ENCODE measurements at places on chromosomes 11 and 22.

GRCh38 chr11:31969359-31969702 is 121.5 kb upstream of the RCN1 start:
- DNase-seq = no peak

DNA sequence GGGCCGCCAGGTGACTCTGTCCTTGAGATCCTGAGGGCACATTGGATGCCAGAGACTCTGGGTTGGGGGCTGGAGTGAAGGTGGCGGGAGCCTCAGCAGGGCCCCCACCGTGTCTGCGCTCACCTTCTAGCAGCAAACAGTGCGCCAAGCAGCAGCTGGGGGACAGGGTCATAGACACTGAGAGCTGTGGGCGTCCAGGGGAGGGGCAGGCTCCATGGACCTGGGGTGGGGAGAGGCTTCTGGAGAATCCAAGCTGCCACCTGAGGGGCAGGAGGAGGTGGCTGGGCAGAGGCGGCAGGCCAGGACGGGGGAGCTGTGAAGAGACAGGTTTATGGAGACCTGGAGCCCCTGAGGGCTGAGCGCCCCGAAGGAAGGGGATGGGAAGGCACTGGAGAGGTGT is 8.0 kb downstream of the PHRF1 start:
- DNase-seq = no peak

- no peak for DNase-seq
These were observed 21.8 kb downstream of the NF2 start for GRCh38 chr22:29625090-29625825.

- no peak for DNase-seq
These were observed 76.6 kb downstream of the CELSR1 start for GRCh38 chr22:46460857-46461256.

- no peak for DNase-seq
These were observed 19.7 kb downstream of the ZNF195 start for GRCh38 chr11:3359092-3359824.

DNA sequence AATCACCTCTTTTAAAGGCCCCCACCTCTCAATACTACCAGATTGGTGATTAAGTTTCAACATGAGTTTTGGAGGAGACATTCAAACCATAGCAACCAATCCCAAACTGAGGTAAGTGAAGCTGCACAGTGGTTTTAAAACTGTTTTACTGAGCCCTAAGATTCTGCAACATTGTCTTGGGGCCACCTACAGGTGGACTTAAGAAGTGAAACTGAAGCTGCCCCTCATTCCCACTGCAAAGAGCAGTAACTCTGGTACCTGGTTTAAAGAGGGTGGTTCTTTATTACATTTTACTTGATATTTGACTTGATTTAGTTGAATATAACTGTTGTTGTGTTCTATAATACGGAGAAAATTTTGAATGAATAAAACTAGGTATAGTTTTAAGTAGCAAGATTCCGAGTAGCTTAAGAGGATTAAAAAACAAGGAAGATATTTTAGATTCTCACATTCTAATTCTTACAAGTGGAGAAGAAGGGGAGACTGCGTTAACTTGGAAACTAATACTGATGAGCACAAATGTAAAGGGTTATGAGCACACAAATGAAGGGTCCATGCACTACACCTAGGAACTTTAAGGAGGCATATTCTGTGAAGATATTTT is 26.7 kb downstream of the SYT9 start:
- no peak for DNase-seq

GRCh38 chr11:134393638-134394037 is 18.4 kb downstream of the B3GAT1 start:
- DNase-seq = no peak

GRCh38 chr11:79237703-79238102 is 203.1 kb downstream of the TENM4 start:
- DNase-seq = no peak

GRCh38 chr11:23856654-23857053 is 640.2 kb upstream of the LUZP2 start:
- DNase-seq = no peak

DNA sequence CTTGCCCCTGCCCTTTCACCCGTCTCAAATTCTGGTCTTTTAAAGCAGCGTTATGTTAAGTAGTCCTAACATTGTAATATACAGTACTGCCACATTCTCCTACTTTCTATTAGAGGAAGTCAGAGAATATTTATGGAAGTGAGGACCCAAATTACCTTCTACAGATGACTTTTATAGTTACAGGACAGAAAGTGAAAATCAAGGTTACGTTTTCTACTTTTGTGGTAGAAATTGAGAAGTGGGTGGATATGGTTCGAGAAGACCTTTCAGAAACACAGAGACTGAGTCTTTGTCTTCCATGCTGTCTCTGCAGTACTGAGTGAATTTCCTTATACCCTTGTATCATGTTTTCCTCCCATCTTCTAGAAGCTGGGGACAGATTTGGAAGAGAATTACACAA is 17.1 kb downstream of the SC5D start:
- DNase-seq = no peak

DNA sequence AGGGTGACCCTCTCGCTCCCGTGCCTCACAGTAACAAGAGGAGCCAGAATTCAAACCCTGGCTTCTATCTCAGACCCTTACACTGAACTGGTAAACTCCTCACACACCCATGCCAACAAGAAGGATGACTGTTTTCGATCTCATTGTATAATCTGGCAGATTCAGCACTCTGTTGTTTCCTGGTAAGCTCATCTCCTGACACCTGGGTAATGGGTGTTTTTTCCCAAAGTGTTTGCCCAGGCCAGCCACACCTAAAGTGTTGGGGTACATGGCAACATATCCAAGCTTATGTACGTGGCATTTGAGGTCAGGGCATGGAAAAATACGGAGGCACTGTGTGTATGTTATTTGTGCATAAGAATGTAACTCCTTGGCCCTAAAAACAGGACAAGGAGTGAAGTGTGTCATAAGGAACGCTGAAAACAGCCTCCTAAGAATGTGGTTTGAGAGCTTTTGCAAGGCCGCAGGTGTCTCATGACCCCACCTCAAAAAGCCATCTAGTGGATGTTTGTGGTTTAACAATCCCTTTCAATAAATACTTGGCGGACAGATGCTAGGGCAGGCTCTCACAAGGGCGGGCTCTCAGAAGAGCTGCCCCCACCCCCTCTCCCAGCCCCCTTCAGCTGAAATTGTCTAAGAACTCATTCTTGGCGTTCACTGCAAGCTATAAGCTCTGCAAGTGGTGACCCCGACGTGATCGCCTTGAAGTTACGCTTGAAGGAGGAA is at the start of gene MS4A15:
Gene MS4A15, plus strand, starts transcription at position 561 of the 726 bp plus-strand sequence. CDS start 6,867 bp downstream, outside the sequence.
- DNase-seq = no peak

DNA sequence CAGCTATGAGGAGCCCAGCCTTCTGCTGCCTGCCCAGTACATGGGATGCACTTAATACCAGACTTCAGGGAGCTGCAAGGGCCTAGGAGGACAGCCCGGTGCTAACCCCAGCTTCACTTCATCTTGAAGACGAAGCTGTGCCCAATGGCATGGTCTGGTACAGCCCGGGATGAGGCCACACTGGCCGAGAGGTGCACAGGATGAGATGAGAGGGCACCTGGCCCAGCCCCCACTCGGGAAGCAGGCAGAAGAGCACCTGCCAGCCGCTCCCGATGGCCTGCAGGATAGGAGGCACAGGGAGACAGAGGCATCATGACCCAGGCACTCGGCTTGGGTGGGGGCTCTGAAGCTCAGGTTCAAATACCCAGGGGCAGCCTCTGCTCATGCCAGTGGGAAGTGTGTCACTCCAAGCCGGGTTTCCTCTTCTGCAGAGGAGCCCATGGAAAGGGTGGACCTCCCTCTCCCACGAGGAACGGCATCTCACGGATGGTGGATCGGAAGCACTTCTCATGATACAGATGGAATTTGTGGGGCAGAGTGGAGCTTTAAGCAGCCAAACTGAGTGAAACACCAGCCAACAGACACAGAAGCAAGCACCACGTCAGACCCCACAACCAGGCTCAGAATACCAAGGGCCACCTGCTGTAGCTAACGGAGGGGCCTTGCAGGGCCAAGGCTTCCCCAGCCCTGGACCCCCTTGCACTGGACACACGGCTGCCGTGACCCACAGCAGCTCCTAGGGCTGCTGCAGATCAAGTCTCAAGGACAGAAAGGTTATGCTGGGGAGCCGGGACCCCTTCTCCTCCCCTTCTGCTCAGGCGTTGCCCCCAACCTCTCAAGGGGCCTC is 875.2 kb downstream of the BRD1 start:
- DNase-seq = no peak

GRCh38 chr11:19711911-19712280 is 741 bp upstream of the NAV2 start:
- no peak for DNase-seq

DNA sequence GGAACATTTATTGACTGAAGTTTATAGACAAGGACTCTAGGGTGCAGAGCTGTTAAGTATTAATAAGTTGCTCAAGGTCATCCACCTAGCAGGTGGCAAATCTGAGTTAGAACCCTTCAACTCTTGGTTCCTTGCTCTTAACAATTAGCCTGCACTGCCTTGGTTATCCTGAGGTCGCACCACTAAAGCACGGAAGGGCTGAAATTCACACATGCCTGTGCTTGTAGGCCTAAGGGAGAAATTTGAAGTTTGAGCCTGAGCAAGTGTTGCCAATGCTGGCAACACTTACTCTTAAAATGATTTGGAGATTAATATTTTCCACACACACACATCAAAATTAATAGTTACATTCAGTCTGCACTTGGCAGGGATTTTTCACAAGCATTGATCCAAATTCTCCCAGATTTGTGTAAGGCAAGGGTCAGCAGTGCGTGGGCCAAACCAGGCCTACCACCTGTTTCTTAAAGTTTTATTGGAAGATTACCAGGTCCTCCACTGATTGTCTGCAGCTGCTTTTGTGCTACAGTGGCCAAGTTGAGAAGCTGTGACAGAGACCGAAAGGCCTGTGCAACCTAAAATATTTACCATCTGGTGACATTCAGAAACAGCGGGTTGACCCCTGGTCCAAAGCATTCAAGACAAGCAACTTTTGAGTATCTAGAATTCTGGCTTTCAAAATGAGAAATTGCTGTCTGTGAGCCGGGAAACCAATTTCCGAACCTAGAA is 16.3 kb downstream of the APOL5 start:
- no peak for DNase-seq

- no peak for DNase-seq
These were observed 40.3 kb downstream of the CSNK2A3 start for GRCh38 chr11:11312738-11313137.

All from T-helper 22 cell (primary cell).